ENCODE measurements at places on chromosomes 2 and 18.

GRCh38 chr2:153595939-153596338, 117.4 kb upstream of the RPRM start:
- no peak for DNase-seq

- no peak for DNase-seq
Measured at GRCh38 chr2:97992836-97993825, 2.6 kb downstream of the TMEM131 start.

DNA sequence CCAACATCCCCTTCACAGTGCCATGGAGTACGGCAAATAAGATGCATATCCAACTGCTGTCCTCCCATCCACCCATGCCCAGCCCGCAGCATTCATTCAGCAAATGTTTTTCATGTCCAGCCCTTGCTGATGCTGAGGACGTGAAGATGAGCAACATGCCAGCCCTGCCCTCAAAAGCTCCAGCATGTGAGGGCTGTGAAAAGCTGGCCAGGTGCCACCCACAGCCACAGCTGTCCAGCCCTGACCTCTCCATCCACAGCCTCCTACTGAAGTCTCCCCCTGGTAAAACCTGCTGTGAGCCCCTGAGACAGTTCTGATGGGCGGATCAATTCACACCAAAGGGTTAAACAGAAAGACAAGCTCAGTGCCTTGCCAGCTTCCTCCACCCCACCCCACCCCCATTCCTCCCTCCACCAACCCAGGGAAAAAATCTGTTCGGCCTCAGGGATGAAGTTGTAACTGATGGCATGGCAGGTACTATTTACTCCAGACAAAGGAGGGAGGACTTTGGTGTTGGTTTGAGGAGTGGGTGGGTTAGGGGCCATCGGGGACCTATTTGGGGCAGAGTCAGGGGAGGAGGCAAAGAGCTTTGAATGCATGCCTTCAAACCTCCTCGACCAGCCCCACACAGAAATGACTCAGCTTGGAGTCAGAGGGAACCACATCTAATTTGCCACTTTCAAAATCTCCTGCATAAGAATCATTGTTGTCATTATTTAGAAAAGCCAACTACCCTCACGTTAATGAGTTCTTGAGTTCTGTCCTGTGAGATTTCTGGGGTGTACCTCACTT, 4.3 kb downstream of the ZBTB7C start:
- DNase-seq, result no peak

- no peak for DNase-seq
Measured at GRCh38 chr2:222514901-222515300, 90.6 kb downstream of the SGPP2 start.

DNA sequence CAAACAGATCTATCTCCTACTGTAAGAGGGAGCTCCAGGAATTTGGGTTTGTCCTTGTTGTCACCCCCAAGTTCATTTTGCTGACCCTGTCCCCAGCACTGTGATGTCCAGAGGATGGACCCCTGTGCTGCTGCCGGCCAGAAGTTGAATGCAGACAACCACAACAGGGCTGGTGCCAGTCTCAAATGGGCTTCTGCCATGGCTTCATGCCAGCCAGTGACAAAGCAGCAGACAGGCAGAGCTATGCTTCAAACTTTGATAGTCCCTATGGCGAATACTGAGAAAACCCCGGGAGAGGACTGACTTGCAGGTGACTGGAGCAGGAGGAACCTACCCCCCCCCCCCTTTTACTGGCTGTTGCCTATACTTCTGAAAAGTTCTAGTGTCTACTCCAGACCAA, 3.2 kb downstream of the SMAD7 start:
- DNase-seq, result no peak

DNA sequence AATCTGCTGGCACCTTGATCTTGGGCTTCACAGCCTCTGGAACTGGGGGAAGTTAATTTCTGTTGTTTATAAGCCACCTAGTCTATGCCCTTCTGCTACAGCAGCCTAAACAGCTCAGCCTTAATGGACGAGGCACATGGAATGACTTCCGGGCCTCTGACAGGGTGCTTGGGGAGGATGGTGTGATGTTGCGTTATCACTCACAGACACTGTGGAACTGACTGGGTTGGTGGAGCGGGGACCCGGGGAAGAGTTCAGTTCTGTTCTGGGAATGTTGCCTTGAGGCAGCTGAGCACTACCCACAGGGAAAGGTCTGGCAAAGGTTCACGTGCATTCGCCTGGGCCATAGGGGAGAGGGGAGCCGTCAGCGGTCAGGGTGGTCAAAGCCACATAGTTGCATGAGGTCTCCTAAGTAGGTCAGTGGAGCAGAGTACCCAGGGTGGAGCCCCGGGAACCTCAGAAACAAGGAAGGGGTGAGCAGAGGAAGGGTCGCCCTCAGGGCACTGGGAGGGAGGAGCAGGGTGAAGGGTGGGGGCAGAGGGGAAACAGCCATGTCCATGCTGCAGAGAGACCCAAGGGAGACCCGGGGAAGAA, 36.2 kb downstream of the LRRFIP1 start:
- no peak for DNase-seq

DNA sequence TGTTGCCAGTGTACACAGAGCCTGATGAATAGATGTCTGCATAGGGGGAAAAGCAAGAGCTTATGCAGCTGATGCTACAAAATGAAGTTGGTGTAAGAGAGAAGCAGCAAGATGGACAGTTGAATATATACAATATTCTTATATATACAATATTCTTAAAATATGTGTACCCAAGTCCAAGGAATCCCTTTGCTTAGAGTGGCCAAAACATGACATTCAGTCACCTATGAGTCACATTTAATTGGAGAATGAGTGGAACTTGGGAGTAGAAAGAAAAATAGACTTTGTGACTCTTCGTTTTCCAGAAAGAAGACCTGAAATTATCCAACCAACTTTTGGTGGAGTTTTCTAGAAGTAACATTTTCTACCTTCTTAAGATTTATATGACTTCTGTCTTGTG, 81.8 kb downstream of the SCN9A start:
- DNase-seq, result no peak

- no peak for DNase-seq
Measured at GRCh38 chr2:60422826-60423483, 130.5 kb downstream of the BCL11A start.

DNA sequence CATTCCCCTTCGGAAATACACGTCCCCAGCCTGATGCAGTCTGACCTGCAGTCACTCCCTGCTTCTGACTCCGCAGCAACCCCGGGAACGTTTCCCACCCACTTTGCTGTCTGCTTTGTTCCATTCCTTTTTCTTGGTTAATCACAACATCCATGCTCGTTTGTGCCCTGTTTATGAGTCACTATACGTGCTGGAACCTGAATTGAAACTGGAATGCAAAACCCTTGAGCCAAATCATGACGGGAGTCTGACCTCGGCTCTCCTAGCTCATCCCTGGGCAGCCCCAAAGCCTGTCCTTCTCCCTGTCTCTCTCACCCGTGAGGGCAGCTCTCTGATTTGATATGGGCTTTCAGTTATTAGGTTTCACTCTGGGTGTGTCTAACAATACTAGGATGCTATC, 57.1 kb upstream of the RNF152 start:
- peak; percentile 63 for DNase-seq

DNA sequence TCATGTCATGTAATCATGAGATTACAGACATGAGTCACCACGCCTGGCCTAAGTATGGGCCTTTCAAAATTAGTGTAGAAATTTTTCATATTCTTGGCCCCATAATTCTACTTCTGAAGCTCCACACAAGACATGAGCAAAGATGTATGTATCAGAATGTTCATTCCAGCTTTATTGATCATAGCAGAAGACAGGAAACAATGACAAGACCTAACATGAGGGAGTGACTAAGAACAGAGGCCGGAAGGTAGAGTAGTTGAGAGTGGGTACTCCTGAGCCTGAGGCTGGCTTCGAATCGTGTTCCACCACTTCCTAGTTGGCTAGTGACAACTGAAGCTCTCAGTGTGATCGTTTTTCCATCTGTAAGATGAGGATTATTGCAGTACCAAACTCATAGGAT, 89.3 kb downstream of the ARMC9 start:
- no peak for DNase-seq

- DNase-seq, result no peak
Measured at GRCh38 chr2:220226076-220226475, 598.6 kb downstream of the SLC4A3 start.

DNA sequence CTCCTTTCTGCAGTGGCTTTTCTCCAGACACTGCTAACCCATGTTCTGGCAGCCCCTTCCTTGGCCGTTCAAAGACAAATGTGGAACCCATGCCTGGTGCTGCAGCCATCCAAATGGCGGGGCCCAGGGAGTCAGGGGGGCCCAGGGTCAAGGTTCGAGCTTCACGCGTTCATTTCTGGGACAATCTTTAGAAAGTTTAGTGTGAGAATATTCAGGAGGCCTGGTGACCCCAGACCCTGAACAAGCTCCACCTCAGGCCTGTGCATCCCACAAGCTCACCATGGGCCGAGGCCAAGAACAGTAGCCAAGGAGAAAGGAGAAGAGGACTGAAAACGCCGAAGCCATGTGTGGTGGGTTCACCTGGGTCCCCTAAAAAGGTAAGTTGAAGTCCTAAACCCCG, 54.4 kb downstream of the ANKMY1 start:
- no peak for DNase-seq

- DNase-seq, result no peak
Measured at GRCh38 chr2:119592436-119592835, 48.2 kb downstream of the CFAP221 start.

GRCh38 chr18:76495435-76496193, 572 bp upstream of the ZNF516 start:
- peak; percentile 59 for DNase-seq

- no peak for DNase-seq
Measured at GRCh38 chr2:219483451-219484342, 15.0 kb upstream of the GMPPA start.

GRCh38 chr2:176094349-176094748, 1.8 kb downstream of the HOXD13 start:
- DNase-seq, result no peak

GRCh38 chr18:75531851-75532459, 104.5 kb upstream of the SMIM21 start:
- no peak for DNase-seq

- DNase-seq, result no peak
Measured at GRCh38 chr2:104658144-104658835, 195.6 kb upstream of the POU3F3 start.

GRCh38 chr18:34038086-34038485, 186.6 kb downstream of the NOL4 start:
- DNase-seq, result no peak

DNA sequence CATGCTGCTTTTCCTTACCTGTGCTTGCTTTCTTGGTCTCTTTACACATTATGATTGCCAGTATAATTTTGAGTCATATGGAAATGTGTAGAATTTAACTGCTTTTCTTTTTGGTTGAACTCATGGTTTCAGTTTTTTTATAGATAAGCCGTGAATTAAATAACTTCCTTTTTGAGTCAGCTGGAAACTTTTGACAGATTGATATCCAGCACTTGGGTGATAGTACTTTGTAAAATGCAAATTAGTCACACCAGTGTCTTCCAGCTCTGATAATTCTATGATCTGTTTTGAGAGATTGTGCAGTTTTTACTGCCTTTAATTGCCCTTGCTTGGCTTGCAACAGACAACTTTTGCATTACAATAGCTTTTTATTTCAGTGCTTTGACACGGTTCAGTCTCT, 86.4 kb downstream of the NCOA1 start:
- no peak for DNase-seq

DNA sequence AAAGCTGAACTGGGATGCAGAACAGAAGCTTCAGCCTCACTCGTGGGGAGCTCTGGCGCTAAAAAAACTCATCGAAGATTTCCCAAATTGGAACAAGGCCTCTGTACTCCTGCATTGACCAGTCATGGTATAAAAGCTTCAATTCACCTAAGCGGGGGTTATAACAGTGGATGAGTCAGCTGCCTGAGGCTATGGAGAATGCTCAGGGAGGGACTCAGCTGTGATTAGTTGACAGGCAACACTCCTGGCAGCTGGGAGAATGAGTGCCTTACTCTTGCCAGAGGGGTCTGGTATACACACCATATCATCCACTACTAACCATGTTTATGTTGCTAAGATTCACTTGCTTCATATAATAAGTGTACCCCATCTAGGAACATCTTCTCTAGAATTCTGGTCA, 350.6 kb upstream of the VRK2 start:
- DNase-seq, result no peak

DNA sequence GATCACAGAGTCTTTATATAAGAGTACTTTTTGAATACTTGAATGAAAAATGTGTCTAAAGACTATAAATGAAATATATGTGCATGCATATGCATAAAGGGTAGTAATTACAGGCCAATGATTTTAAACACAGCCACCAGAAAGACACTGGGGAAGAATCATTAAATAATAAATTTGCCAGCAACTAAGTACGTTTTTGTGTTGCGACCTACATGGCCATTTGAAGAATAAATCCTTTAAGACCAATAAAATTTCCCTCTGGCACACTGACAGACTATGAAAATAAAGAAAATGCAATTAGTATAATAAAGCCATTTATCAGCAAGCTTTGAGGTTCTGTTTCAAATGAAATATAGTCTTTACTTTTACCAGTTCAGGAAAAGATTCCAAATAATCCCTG, 1413.3 kb downstream of the LRP1B start:
- no peak for DNase-seq

GRCh38 chr2:197633109-197633657, 42.2 kb downstream of the RFTN2 start:
- DNase-seq, result no peak

GRCh38 chr18:27614951-27615844, 430.1 kb upstream of the CHST9 start:
- no peak for DNase-seq

DNA sequence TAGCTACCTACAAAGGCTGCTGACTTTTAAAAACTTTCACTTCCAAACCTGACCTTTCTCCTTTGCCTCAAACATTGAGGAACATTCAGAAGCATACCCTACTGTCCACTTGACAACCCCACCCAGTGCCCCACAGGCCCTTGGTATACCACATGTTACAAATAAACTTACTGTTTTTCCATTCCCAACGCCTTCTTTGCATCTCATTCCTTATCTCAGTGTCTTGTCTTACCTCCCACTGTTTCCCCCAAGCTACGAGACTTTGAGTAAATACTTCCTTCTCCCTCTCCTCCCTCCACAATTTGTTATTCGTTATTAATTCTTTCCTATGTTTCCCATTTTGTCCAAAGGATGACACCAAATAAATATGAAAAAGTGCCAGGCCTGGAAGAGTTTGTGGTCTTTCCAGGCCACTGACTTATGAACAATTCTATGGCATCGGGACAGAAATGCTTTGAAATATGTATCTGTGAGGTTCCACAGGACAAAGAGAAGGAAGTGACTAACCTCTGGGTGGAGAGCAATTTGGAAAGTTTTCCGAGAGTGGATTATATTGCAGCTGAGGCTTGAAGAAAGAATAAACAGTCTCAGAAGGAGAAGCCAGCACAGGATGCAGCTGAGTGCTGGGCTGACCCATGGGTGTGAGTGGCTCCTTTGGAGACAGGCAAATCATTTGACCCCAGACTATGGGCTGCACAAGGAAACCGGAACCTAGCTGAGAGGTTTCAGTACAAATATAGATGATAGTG, 409.0 kb downstream of the LPIN1 start:
- DNase-seq, result no peak

- DNase-seq, result no peak
Measured at GRCh38 chr2:198883604-198884003, 574.1 kb downstream of the SATB2 start.

GRCh38 chr2:155852156-155852555, 480.4 kb downstream of the NR4A2 start:
- DNase-seq, result no peak

Data from uterus (tissue), 4 donors.